Activated naive CD4-positive, alpha-beta T cell treated with anti-CD3 and anti-CD28 coated beads for 36 hours (primary cell): ENCODE measurements at places on chromosomes 11 and 22. TPM values are rescaled to one million over a fixed set of nuclear protein-coding genes. Genes with fewer than 3 reads are reported as not detected.

GRCh38 chr22:41417622-41418390 lies 28.8 kb downstream of the TOB2 start:
- peaks cover 18% of the 10 kb centered on the region for H3K4me1 ChIP-seq
- no peak overlapping the region for H3K27ac ChIP-seq
- H3K36me3 ChIP-seq, result peaks cover 4% of the 10 kb centered on the region
- no peaks in the 10 kb centered on the region for H3K27me3 ChIP-seq

DNA sequence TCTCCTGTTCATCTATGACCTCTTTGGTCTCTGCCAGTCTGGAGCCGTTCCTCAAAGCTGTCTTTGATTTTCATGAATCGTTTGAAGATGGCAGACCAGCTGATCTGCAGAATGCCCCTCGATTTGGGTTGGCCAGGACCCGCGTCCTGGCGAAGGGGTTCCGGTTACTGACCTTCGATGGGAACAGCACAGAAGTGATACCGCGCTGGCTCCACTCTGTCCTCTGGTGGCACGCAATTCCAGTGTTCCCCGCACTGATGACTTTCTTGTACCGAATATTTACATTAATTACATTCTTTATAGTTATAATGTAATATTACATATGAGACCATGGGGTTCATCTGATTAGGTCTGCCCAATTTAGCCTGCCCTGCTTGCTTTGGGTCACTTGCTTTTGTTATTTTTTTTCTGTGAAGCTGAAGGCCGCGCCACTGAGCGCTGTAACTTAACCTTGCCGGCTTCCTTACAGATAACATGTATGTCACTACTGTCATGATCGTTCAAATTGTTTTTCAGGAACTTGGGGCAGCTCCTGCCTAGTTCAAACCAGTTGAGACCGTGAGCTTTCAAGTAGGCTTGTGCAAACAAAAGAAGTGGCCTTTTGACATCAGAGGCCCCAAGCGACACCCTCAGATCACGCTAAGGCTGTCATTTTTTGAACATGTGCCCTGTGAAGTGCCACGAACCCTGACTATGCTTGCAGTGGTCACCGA lies 4.1 kb upstream of the USP18 start:
- H3K4me1 ChIP-seq, result peaks cover 12% of the 10 kb centered on the region
- no peaks in the 10 kb centered on the region for H3K27me3 ChIP-seq
- peaks cover 2% of the 10 kb centered on the region for H3K36me3 ChIP-seq
- H3K4me3 ChIP-seq, result no peak overlapping the region

GRCh38 chr11:111514216-111515031 lies at the start of gene HOATZ:
Gene HOATZ (plus strand): TSS chr11:111514778. CDS start chr11:111514785, 7 bp downstream.
- H3K27me3 ChIP-seq, result peaks cover 33% of the 10 kb centered on the region
- H3K36me3 ChIP-seq, result no peaks in the 10 kb centered on the region
- H3K4me1 ChIP-seq, result peaks cover 27% of the 10 kb centered on the region
- H3K4me3 ChIP-seq, result peak within 1 kb of the TSS; percentile 33
- H3K27ac ChIP-seq, result no peak within 1 kb of the TSS

DNA sequence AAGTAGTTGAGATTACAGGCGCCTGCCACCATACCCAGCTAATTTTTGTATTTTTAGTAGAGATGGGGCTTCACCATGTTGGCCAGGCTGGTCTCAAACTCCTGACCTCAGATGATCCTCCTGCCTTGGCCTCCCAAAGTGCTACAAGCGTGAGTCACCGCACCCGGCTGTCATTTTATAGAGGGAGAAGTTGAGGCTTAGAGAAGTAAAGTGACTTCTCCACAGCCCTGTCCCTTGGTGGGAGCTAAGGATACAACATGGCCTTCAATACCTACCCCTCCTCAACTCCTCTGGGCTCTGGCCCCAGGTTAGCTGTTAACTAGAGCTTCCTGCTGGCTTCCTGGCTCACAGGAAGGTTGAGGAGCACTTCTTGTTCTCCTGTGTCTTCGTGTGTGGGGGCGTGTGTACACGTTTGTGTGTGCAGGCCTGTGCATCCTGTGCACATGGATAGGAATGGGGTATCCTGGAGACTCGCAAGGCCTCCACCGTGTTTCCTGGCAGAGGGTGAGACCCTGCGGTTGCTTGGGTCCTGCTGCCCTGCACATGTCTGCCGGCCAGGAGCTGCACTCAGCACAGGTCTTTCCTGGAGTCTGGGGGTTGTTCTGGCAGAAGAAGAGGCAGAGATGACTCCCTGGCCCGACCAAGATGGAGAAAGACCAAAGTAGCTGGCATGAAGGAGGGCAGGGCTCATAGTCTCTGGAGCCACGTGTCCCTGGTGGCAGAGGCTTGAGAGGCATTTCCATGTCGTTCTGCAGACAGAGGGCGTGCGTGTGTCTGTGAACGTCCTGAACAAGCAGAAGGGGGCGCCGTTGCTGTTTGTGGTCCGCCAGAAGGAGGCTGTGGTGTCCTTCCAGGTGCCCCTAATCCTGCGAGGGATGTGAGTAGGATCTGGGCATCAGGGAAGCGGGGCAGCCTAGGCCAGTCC lies 2.4 kb downstream of the SIDT2 start:
- H3K4me1 ChIP-seq, result peaks cover 26% of the 10 kb centered on the region
- no peaks in the 10 kb centered on the region for H3K36me3 ChIP-seq
- no peak overlapping the region for H3K27ac ChIP-seq
- DNase-seq, result peak; percentile 87

Gene NECTIN1
- total RNA-seq, result 2.0 TPM
